ENCODE measurements at places on chromosomes 1 and 21.

- DNase-seq: no peak
Observed at GRCh38 chr1:47697616-47698335, 259.9 kb downstream of the FOXD2 start.

GRCh38 chr1:92882819-92883218, 51.0 kb downstream of the RPL5 start:
- peak; percentile 16 for DNase-seq

DNA sequence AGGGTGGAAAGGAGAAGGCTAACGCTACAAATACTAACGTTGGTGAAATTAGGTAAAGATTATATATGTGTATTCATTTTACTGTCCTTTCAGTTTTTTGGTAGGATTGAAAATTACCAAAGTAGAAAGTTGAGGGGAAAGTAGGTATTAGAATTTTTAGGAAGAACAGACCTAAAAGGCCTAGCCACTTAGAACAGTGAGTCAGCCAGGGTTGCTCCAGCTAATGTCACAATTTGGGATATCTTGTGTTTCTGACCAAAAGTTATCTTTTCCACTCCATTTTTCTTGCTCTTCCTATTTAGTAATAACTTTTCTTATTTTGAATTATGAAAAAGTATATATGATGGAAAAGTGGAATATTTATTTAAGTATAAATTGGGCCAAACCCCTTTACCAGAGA, 40.1 kb downstream of the F3 start:
- no peak for DNase-seq

- DNase-seq: no peak
Observed at GRCh38 chr1:235068158-235069121, 60.2 kb downstream of the TOMM20 start.

GRCh38 chr1:119947468-119947867, 51.2 kb upstream of the ADAM30 start:
- no peak for DNase-seq
